ENCODE measurements at places on chromosomes 6 and 20.
A peak's percentile ranks its signal among the peaks of the same experiment; 100 is the strongest.

DNA sequence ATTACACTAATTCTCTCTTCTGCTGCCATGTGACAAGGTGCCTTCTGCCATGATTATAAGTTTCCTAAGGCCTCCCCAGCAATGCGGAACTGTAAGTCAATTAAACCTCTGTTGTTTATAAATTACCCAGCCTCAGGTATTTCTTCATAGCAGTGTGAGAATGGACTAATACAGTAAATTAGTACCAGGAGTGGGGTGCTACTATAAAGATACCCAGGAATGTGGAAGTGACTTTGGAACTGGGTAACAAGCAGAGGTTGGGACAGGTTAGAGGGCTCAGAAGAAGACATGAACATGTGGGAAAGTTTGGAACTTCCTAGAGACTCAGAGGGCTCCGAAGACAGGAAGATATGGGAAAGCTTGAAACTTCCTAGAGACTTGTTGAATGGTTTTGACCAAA lies 34.8 kb downstream of the MICA start:
- DNase-seq: no peak

- no peak for DNase-seq
Observed at GRCh38 chr20:24720957-24721356, 228.1 kb upstream of the CST7 start.

DNA sequence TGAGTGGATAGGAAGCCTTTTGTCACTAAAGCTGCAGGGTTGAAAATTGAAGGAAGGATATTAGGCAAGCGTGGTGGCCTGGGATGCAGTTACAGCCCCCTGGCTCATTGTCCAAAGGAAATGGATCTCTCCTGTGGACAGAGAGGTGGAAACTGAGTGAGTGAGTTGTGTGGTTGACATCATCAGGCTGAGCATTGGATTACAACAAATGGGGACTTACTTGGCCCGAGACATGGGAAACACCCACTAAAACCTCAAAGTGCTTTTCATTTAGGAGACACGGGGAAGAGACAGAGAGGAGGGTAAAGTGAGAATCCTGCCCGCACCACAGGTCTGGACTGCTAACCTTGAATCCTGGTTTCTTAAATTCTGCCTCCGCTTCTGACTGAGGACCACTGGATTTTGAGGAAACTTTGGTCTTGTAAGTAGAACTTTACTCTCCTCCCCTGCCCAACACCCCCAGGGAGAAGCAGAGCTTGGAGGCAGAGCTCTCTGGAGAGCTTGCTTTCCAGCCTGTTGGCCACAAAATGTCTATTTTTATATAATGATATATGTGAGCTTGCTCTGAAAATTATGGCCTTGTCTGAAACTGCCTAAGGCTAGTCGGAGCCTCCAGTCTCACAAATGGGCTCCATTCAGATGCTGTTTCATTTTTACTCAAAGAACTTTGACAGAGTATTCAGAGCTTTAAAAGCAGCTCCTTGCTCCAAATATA lies at the start of gene PKIG:
TSS of gene PKIG (plus strand) at position 269 of the 715 bp plus-strand sequence. CDS start 31,978 bp downstream, outside the sequence.
- peak; percentile 79 for DNase-seq

GRCh38 chr6:121055572-121056163 lies 278.6 kb downstream of the TBC1D32 start:
- DNase-seq: peak; percentile 5

- DNase-seq: no peak
Observed at GRCh38 chr6:89596056-89596455, 42.5 kb downstream of the LYRM2 start.

DNA sequence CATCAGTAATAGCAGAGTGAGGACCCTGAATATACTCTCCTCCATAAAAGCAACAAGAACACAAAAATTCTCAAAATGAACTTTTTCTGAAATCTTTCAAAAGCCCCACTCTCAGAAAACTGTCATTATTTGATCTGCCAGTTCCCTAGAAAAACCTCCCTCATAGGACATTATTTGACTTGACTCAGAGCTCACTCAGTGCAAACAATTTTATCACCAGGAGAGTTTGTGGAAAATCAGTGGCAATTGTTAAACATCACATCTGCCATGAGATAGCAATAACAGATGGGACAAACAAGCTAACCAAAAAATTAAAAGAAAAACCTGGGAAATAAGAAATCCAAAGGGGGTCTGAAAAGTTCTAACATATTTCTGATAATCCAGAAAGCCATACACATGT lies 100.0 kb downstream of the ATG5 start:
- no peak for DNase-seq

GRCh38 chr6:127100510-127101140 lies 17.8 kb upstream of the RSPO3 start:
- DNase-seq: no peak

GRCh38 chr6:47343600-47343999 lies 33.9 kb upstream of the TNFRSF21 start:
- no peak for DNase-seq

- no peak for DNase-seq
Observed at GRCh38 chr6:143241111-143241510, 180.4 kb downstream of the AIG1 start.

DNA sequence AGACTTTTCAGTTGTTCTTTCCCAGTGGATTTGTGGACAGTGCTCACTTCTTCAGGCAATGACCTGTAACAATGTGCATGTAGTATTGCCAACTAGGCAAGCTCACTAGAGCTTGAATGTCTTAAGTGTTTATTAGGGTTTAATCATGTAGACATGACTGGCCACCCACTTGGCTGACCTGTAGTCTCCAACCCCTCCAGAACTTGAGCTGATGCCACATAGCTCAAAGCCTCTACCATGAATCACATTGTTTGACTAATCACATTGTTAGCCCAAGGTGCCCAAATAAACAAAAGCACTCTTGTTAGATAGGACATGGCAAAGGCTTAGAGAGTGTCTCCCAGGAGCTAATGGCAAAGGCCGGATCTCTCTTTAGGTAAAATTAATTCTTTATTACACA lies 272.7 kb downstream of the GRIK2 start:
- peak; percentile 31 for DNase-seq

- DNase-seq: no peak
Observed at GRCh38 chr6:33112148-33112547, 36.4 kb downstream of the HLA-DPB1 start.

- no peak for DNase-seq
Observed at GRCh38 chr6:155493026-155493693, 37.5 kb upstream of the NOX3 start.

GRCh38 chr20:3167738-3168078 lies 5.6 kb downstream of the LZTS3 start:
- no peak for DNase-seq

GRCh38 chr6:114997813-114998292 lies 655.0 kb upstream of the HS3ST5 start:
- DNase-seq: no peak

GRCh38 chr20:45969712-45970634 lies 2.0 kb downstream of the ZNF335 start:
- no peak for DNase-seq

- no peak for DNase-seq
Observed at GRCh38 chr6:119241111-119241465, 108.5 kb downstream of the MAN1A1 start.

Data from HS-5 (cell line).